ENCODE measurements at places on chromosomes 6 and 20.

GRCh38 chr6:155448668-155449449 lies 6.8 kb downstream of the NOX3 start:
- DNase-seq: no peak

DNA sequence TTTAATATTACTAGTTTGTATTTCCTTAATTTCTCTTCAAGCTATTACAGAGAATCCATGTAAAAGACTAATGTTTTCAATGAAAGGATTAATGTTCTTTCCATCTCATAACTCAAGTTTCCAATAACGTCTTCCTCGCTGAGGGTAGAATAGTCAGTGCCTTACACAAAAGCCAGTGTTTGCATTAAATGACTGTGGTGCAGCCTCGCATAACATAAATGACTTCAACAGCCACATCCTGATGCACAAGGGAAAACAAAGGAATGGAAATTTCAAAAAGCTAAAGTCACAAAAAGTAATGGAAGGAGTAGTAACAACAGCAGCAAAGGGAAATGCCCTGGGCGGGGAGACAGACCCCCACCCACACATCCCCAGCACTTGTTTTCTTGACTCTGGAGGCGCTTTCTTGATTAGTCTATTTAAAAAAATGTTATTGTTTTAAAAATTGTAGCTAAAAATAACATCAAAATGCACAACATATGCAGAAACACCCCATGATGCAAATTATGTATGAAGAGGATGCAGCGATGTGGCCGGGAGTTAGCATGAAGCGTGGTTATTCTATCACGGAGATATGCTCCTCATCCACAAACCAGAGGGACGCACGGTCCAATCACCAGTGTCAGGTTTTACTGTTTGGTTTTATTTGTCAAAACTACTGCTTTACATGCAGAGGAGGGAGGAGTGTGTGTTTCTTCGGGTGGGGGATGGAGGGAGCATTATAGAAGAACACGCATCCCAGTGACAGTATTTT lies 228.6 kb downstream of the GMPR start:
- no peak for DNase-seq

GRCh38 chr6:2876210-2877056 lies 26.7 kb downstream of the SERPINB9 start:
- no peak for DNase-seq

- no peak for DNase-seq
Observed at GRCh38 chr6:156848123-156848522, 70.9 kb downstream of the ARID1B start.

Measured in dorsolateral prefrontal cortex (tissue), 122 donors.